ENCODE measurements at places on chromosomes 2 and 18. TPM values are rescaled to one million over a fixed set of nuclear protein-coding genes. Genes with fewer than 3 reads are reported as not detected.

The IL1RL1 gene
- total RNA-seq, result 0.17 TPM

The NCKAP1 gene
- total RNA-seq, result 59.6 TPM

The KYNU gene
- total RNA-seq, result 1.0 TPM

The POTEI gene
- total RNA-seq, result not detected

The ATG9A gene
- 53.8 TPM for total RNA-seq

The SERPINB11 gene
- not detected for total RNA-seq

The SESTD1 gene
- total RNA-seq, result 12.3 TPM

The MYO5B gene
- 0.17 TPM for total RNA-seq

The KCNF1 gene
- 0.59 TPM for total RNA-seq

The RFX8 gene
- 4.2 TPM for total RNA-seq

The MAP2 gene
- total RNA-seq, result 4.9 TPM

The PASK gene
- total RNA-seq, result 6.1 TPM

The REG3G gene
- total RNA-seq, result not detected

The TMEM163 gene
- total RNA-seq, result not detected

The ALLC gene
- total RNA-seq, result not detected

The RTP5 gene
- total RNA-seq, result not detected

The AMER3 gene
- total RNA-seq, result not detected

The FN1 gene
- 4,893 TPM for total RNA-seq

The CROCC2 gene
- total RNA-seq, result not detected

The ACADL gene
- total RNA-seq, result not detected

The MC2R gene
- total RNA-seq, result not detected

The FAHD2B gene
- 5.9 TPM for total RNA-seq

The TRABD2A gene
- 6.8 TPM for total RNA-seq

The TPO gene
- not detected for total RNA-seq

The DNER gene
- 3.0 TPM for total RNA-seq

The APOB gene
- not detected for total RNA-seq

The MC4R gene
- 0.15 TPM for total RNA-seq

The ESPNL gene
- total RNA-seq, result 5.2 TPM

The OTOS gene
- total RNA-seq, result not detected

The HOXD13 gene
- not detected for total RNA-seq

The RUFY4 gene
- total RNA-seq, result not detected

The MC5R gene
- total RNA-seq, result not detected

The DAPL1 gene
- total RNA-seq, result not detected

The STPG4 gene
- total RNA-seq, result not detected

The SPP2 gene
- total RNA-seq, result not detected

The C2orf42 gene
- total RNA-seq, result 11.1 TPM

The SLC5A7 gene
- total RNA-seq, result not detected

The GALR1 gene
- not detected for total RNA-seq

The PLCL1 gene
- 0.17 TPM for total RNA-seq
